CD4-positive, alpha-beta memory T cell (primary cell): ENCODE measurements at places on chromosomes 16 and 17. TPM values are rescaled to one million over a fixed set of nuclear protein-coding genes. Genes with fewer than 3 reads are reported as not detected.

- no peaks in the 10 kb centered on the region for H3K36me3 ChIP-seq
- H3K27me3 ChIP-seq: no peaks in the 10 kb centered on the region
- no peak overlapping the region for H3K27ac ChIP-seq
- DNase-seq: no peak
- peaks cover 8% of the 10 kb centered on the region for H3K4me1 ChIP-seq
- H3K4me3 ChIP-seq: no peak overlapping the region
Observed at GRCh38 chr17:82287868-82288801, 14.6 kb upstream of the CSNK1D start.

KRTAP17-1 gene
- total RNA-seq: not detected

MMD gene
- total RNA-seq: 4.2 TPM

GRCh38 chr17:7538891-7539545, 9.8 kb upstream of the TNFSF12 start:
- H3K27ac ChIP-seq: no peak overlapping the region
- no peaks in the 10 kb centered on the region for H3K27me3 ChIP-seq
- no peaks in the 10 kb centered on the region for H3K4me1 ChIP-seq
- no peaks in the 10 kb centered on the region for H3K36me3 ChIP-seq
- H3K4me3 ChIP-seq: no peak overlapping the region

- peaks cover 2% of the 10 kb centered on the region for H3K36me3 ChIP-seq
- H3K4me3 ChIP-seq: no peak overlapping the region
- no peak for DNase-seq
- H3K27ac ChIP-seq: no peak overlapping the region
- peaks cover 28% of the 10 kb centered on the region for H3K4me1 ChIP-seq
Observed at GRCh38 chr17:59756236-59756818, 48.9 kb downstream of the VMP1 start.

GRCh38 chr17:80475910-80476876, at the start of gene NPTX1:
NPTX1 (minus strand) TSS chr17:80476607; CDS start chr17:80476446, 161 bp downstream.
- H3K27me3 ChIP-seq: peaks cover 12% of the 10 kb centered on the region
- peaks cover 37% of the 10 kb centered on the region for H3K4me1 ChIP-seq
- H3K4me3 ChIP-seq: no peak within 1 kb of the TSS
- H3K36me3 ChIP-seq: no peaks in the 10 kb centered on the region
- DNase-seq: no peak
